ENCODE measurements at places on chromosomes 12 and 14. TPM values are rescaled to one million over a fixed set of nuclear protein-coding genes. Genes with fewer than 3 reads are reported as not detected.

- no peaks in the 10 kb centered on the region for H3K4me1 ChIP-seq
- DNase-seq: no peak
- no peak overlapping the region for H3K4me3 ChIP-seq
- no peaks in the 10 kb centered on the region for H3K36me3 ChIP-seq
- H3K27ac ChIP-seq: no peak overlapping the region
- H3K27me3 ChIP-seq: no peaks in the 10 kb centered on the region
Measured at GRCh38 chr12:43352001-43352400, 200.0 kb downstream of the ADAMTS20 start.

GRCh38 chr12:89901319-89901718, 192.7 kb upstream of the ATP2B1 start:
- H3K4me1 ChIP-seq: peaks cover 6% of the 10 kb centered on the region
- H3K36me3 ChIP-seq: no peaks in the 10 kb centered on the region
- no peaks in the 10 kb centered on the region for H3K27me3 ChIP-seq
- no peak overlapping the region for H3K4me3 ChIP-seq

- H3K4me3 ChIP-seq: no peak overlapping the region
- DNase-seq: no peak
- no peaks in the 10 kb centered on the region for H3K36me3 ChIP-seq
- H3K27ac ChIP-seq: no peak overlapping the region
- H3K27me3 ChIP-seq: peaks cover 29% of the 10 kb centered on the region
- H3K4me1 ChIP-seq: no peaks in the 10 kb centered on the region
Measured at GRCh38 chr12:103672401-103673119, 85.5 kb downstream of the STAB2 start.

DNA sequence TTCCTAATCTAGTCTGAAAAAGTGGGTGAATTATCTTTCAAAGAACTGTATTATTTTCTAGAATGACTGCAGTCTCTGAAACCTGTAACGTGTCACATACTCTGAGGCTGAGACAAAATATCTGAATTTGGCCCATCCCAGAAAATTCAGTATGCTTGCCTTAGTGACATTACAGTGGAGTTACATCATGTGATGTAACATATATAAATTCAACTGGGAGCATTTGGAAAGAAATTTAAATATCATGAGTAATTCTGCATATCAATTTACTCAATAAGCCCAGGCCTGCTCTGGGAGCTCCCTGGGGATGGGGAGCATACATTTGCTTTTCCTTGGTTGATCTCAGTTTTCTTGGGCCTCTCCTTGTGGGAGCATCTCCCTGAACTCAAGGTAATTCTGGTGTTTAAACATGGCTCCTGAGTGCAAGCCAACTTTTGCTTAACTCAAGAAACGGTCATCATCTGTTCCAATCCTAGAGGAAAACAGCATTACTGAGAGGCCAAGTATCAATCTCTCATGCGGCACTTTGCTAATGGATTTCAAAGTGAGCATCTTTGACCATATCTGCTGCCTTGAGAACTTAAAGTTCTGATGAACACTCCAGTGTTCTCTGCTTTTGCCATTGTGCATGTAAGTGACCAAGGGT, 54.4 kb downstream of the AKAP6 start:
- no peak overlapping the region for H3K4me3 ChIP-seq
- H3K4me1 ChIP-seq: peaks cover 2% of the 10 kb centered on the region
- no peaks in the 10 kb centered on the region for H3K36me3 ChIP-seq
- H3K27me3 ChIP-seq: peaks cover 27% of the 10 kb centered on the region
- no peak for DNase-seq

GRCh38 chr14:29054119-29054518, 287.5 kb downstream of the FOXG1 start:
- H3K4me1 ChIP-seq: no peaks in the 10 kb centered on the region
- no peaks in the 10 kb centered on the region for H3K36me3 ChIP-seq
- DNase-seq: no peak
- no peak overlapping the region for H3K4me3 ChIP-seq
- H3K27me3 ChIP-seq: no peaks in the 10 kb centered on the region

- DNase-seq: no peak
- no peak overlapping the region for H3K27ac ChIP-seq
- H3K4me1 ChIP-seq: peaks cover 15% of the 10 kb centered on the region
- no peaks in the 10 kb centered on the region for H3K27me3 ChIP-seq
- peaks cover 3% of the 10 kb centered on the region for H3K36me3 ChIP-seq
- no peak overlapping the region for H3K4me3 ChIP-seq
Measured at GRCh38 chr14:32142341-32142740, 59.5 kb upstream of the RNU6-7 start.

P2RX2 gene
- total RNA-seq: not detected

GRCh38 chr14:20428010-20428365, 8.0 kb downstream of the KLHL33 start:
- H3K27ac ChIP-seq: peak overlapping the region; percentile 16
- no peak for DNase-seq
- H3K27me3 ChIP-seq: no peaks in the 10 kb centered on the region
- H3K4me1 ChIP-seq: peaks cover 11% of the 10 kb centered on the region
- no peaks in the 10 kb centered on the region for H3K36me3 ChIP-seq
- H3K4me3 ChIP-seq: no peak overlapping the region

DNA sequence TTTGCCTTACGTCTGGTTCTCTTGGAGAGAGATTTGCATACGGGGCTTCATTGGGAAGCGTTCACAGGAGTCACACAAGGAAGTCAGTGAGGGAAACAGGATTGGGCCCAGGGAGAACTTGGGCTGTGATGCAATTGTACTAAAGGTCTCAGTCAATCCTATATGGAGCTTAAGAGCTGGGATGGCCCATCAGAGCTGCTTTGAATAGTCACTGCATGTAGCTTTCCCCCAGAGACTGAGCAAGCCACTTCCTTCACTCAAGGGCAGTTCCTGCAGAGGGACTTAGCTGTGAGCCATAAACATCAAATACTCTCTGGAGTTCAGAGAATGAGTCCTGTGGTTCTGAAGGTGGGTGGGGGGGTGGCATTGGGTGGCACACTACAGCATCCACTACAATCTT, 605.4 kb downstream of the MED13L start:
- no peaks in the 10 kb centered on the region for H3K36me3 ChIP-seq
- no peak for DNase-seq
- H3K27me3 ChIP-seq: no peaks in the 10 kb centered on the region
- H3K27ac ChIP-seq: no peak overlapping the region

FGF6 gene
- not detected for total RNA-seq

DNA sequence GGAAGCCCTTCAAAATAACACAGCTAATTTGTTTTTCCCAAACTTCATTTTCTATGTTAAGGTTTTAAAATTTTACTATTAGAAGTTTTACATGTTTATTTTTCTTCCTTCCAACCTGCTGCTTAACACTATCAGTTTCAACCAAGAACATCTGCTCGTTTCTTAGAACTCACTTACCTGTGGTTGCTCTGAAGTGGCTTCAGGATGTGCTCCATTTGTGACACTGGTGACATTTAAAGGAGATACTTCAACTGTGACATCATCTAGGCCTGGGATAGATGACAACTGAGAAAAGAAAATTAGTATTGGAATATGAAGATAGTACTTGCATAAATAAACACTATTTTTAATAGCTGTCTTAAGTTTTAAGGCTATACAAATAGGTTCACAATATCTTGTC, 17.9 kb downstream of the WASHC3 start:
- H3K36me3 ChIP-seq: no peaks in the 10 kb centered on the region
- peaks cover 3% of the 10 kb centered on the region for H3K4me1 ChIP-seq
- H3K27me3 ChIP-seq: no peaks in the 10 kb centered on the region
- DNase-seq: no peak
- H3K27ac ChIP-seq: peak overlapping the region; percentile 51

DNA sequence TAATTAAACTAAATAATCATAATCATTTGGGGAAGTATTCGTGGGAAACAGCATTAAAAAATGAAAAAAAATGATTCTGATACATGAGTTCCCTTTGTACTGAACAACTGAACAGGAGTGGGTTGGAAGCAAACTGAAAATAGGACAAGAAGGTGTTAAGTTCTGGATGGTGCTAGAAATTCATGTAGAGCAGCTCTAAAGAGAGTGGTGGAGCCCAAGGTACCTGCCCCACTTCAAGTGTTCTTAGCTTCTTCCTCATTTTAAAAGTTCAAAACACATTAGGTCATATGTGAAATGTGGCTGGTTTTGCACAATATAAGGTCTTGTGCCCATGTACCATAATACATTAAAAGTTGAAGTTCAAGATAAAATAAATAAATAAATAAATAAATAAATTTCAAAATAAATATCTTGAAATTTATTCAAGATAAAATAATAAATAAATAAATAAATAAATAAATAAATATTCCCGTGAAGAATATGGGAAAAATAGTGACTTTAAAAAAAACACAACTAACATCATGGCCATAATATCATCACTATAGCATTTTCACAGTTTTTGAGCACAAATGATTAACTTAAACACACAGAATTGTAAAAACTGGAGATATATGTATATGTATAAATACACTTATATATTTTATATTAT, 191.5 kb upstream of the PRKD1 start:
- DNase-seq: no peak
- H3K27ac ChIP-seq: no peak overlapping the region
- H3K36me3 ChIP-seq: no peaks in the 10 kb centered on the region
- H3K27me3 ChIP-seq: no peaks in the 10 kb centered on the region
- H3K4me3 ChIP-seq: no peak overlapping the region

- no peak for DNase-seq
- H3K27ac ChIP-seq: no peak overlapping the region
- peaks cover 25% of the 10 kb centered on the region for H3K27me3 ChIP-seq
- no peaks in the 10 kb centered on the region for H3K4me1 ChIP-seq
- no peak overlapping the region for H3K4me3 ChIP-seq
Measured at GRCh38 chr12:2384533-2385351, 332.0 kb downstream of the CACNA1C start.

C12orf54 gene
- total RNA-seq: not detected

COPZ1 gene
- 58.6 TPM for total RNA-seq

DNA sequence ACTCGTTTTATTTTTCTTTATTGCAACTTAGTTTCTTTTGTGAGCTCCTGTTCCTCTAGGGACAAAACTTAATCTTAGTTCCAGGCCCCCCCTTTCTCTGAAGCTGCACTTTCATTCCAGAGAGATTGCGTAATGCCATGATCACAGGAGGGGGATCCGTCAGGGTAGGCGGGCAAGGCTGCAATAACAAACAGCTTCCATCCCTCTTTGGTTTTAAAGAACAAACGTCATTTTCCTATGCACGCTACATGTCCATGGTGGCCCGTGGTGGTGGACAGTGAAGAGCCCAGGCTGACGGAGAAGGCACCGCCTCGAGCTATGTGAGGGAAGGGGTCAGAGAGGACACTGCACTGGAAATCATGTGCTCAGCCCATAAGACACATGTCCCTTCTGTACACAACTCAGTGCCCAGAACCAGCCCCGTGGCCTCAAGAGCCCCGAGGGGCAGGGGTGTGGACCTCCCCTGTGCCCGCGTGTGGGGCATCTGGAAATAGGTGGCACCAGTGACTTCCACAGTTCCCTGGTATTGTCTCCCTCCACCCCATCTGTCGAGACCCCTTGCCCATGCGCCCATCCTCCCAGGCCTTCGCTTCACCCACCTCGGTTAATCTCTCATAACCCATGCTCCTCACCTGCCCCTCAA, 161.4 kb downstream of the ADGRD1 start:
- no peak overlapping the region for H3K4me3 ChIP-seq
- no peaks in the 10 kb centered on the region for H3K36me3 ChIP-seq
- H3K27me3 ChIP-seq: peaks cover 52% of the 10 kb centered on the region
- H3K27ac ChIP-seq: no peak overlapping the region
- H3K4me1 ChIP-seq: peaks cover 2% of the 10 kb centered on the region
- no peak for DNase-seq

All from T-helper 17 cell (primary cell).